ENCODE measurements at places on chromosomes 7 and 10.

DNA sequence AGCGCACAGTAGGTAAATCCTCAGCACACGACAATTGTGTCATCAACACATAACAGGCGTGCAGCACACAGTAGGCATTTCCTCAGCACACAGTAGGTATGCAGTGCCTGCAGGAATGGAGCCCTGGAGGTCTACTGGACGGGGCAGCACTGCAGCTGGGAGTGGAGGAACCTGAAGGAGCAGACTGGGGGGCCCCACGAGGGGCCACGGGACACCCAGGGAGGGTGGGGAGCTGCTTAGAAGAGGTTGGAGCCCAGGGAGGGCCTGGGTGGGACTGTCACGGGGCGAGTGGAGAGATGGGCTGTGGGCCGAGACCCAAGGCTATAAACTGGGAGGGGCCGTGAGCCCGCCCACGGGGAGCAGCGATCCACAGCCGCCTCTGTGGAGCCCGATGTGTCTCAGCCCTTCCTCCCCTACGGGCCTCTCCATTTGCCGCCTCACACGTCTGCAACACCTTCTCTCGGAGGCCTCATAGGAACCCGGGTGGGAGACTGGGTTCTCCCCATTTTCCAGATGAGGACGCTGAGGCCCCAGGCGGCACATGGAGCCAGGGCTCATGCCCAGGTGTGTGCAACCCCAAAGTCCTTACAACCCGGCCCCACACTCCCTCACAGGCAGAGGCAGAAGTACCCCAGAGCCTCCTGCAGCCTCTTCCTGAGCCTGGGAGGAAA, 101.5 kb downstream of the MICALL2 start:
- no peak for DNase-seq

DNA sequence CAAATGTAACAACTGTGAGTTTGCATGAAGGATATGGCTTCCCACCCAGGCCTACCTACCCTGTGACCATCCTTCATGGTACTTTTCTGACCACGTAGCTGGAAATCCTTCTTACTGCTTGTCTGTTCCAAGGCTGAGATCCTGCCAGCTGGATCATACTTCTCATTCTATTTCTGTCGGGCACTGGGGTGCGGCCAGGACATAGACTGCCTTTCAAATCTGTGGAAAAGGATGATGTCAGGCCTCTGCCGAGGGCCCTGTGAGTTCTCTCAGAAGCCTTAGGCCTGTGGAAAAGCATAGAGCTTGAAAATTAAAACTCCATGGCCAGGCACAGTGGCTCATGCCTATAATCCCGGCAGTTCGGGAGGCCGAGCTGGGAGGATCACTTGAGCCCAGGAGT, 10.0 kb downstream of the VWC2 start:
- DNase-seq = no peak

- DNase-seq = no peak
Observed at GRCh38 chr10:102923601-102924000, 5.5 kb downstream of the CNNM2 start.

DNA sequence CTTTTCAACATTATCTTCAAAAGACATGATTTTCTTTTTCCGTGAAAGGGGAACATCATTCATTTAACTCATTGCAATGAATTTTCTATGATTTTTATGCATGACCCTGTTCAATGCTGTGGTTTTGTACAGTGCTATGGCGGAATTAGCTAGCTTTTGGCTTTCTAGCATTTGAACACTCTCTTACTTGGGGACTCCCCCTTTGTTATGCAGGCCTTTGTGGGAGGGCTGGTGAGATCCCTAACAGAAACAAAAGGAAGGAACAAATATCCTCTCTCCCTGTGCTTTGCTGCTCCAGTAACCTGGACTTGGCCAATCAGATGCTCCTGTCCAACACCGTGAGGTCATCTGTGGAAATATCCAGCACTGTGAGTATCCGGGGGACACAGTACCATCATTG, 353.4 kb upstream of the FZD8 start:
- DNase-seq = no peak

DNA sequence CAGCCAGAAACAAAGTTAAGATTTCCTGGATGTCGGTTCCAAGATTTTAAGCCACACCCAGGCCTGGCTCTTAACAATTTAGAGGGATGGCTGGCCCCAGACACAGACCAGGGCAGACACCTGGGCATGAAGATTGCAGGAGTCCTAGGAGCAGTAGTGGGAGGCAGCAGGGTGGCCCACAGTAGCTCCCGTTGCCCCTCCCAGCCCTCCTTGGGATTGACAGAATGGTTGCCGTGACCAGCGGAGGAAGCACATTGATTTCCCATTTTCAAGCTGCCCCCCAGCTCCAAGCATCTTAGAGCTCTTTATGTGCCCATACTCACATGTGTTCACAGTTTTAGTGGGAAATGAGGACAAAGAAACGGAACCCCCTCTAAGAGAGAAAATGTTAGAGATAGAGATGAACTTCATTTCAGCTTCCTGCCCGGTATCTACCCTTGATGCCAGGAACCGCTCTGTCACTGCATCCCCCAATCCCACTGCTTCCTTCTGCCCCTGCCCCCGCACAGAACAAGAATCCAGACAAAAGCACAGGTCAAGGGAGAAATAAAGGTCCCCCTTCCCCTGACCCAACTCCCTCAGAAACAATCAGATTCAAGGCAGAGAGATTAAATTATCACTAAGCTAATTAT, 101.1 kb downstream of the PLXNA4 start:
- no peak for DNase-seq

- no peak for DNase-seq
Observed at GRCh38 chr10:109019001-109019424, 904.3 kb downstream of the XPNPEP1 start.

GRCh38 chr10:31186225-31187000, 132.6 kb upstream of the ZEB1 start:
- DNase-seq = no peak

- DNase-seq = no peak
Observed at GRCh38 chr10:127044186-127044585, 139.0 kb downstream of the DOCK1 start.

DNA sequence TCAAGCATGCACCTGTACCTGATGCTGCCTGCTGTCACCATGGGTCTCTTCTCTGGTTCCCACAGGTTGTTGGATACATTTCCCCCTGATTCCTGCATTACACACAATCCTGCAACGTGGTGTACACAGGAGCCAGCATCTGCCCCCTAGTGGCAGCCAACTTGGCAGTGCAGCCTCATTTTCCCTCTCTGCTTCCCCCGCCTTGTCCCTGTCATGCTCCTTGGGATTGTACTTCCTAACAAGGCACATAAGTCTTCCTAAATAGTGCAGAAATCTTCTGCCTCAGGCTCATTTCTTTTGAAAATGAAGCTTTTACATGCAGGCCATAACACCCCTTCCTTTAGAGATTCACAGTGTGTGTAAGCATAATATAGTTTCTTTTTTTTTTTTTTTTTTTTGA, 387.5 kb downstream of the CCSER2 start:
- DNase-seq = no peak

DNA sequence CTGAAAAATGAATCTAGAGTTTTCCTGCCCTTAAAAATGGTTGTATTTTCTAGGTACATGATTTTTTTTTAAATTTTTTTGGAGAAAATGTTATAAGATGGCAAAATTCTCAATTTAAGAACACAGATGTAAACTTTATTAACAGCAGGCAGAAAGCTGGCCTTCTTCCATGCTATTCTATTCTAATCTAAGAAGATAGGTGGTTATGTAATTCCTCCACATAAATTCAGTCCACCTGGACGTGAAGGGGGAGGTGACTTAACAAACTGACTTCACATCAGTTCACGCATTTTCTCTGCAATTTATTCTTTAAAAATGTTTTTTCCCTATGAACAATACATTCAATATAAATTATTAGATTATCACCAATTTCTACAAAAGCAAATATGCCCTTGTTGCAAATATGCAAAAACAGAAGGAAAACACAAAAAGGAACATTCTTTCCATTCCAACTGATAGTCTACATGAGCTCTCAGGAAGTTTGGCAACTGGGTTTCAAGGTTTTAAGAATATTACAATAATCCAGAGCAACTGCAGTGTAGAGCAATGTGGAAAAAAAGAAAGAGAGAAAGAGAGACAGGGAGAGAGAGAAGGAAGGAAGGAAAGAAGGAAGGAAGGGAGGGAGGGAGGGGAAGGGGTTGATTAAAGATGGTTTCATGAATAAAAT, 76.8 kb downstream of the HIBADH start:
- DNase-seq = no peak

DNA sequence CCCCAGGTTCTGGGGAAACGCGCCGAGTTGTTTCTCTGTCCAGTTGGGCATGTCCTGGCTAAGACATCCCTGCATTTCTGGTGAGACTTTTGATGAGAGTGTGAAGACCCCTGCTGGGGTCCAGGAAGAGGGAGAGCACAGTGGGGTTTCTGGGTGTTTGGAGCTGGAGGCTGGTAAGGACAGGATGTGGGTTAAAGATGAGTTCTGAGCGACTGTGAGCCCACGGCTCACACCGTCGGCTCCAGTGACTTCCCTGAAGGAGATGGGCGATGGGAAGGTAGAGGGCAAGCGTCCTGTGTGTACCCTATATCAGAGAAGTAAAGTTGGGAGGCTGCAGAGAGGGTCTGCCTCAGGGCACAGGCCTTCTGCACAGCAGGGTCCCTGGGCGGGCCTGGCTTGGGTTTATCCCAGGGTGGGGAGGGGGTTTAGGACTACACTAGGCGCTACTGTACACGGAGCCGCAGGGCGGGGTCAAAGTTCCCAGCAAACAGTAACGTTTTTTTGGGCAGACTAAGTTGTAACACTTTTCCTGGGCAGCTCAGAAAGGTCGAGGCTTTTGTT, 3.6 kb downstream of the EMX2 start:
- no peak for DNase-seq

- DNase-seq = no peak
Observed at GRCh38 chr10:74177140-74177677, 26.2 kb downstream of the ADK start.

DNA sequence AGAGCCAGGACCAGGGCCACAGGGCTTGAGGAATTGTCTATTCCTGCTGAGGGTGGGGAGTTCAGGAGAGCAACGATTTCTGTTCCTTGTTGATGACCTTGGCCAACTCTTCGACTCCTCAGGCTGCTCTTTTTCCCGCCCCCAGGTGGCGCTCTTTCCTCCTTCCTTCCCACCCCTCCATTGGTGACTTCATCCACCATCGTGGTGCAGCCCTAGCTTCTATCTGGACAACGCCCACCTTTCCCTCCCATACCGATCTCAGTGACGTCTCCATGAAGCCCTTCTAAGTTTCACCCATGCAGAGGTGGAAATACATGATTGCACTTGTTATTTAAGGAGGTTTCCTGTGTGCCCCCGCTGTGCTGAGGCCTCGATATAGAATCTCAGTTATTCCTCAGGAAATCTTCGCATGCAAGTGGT, 22.1 kb upstream of the CARD11 start:
- DNase-seq = peak; percentile 65

DNA sequence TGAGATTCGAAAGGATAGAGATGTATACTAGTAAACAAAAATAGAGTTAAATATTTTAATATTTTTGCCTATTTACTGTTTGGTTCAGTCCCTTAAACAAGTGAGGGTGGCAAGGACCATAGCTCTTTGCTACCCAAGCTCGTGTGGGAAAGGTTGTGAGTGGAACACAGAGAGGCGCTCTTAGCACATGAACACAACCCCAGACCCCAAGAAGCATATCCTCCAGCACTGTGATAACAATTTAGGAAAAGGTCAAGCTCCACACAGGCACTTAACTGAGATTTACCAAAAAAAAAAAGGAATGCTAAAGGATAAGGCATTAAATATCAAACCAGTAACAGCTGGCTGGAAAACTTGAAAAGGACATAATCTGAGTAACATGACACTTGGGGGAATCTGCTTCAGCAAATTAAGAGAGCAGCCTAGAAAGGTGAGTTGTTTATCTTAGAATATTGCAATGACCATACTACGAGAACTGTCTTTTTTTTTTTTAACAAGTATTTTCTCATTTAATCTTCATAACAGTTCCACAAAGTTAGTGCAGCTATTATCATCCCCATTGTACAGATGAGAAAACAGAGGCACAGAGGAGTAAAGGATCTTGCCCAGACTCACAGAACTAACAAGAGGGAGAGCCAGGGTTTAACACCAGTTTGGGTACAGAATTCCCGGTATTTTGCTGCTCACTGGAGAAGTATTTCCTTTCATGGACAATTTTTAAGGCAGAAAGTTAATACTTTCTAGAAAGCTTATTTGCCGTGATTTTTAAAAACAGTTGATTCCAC, 303.5 kb upstream of the AOAH start:
- no peak for DNase-seq

GRCh38 chr10:8616166-8616565, 561.7 kb downstream of the GATA3 start:
- DNase-seq = no peak

DNA sequence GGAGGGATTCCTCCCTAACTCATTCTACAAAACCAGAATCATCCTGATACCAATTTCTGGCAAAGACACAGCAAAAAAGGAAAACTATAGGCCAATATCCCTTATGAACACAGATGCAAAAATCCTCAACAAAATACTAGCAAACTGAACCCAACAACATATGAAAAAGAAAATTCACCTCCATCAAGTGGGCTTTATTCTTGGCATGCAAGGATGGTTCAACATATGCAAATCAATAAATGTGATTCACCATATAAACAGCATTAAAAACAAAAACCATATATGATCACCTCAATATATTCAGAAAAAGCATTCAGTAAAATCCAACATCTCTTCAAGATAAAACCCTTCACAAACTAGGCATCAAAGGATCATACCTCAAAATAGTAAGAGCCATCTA, 23.5 kb downstream of the SNX13 start:
- DNase-seq = no peak

- no peak for DNase-seq
Observed at GRCh38 chr7:37683246-37684120, at the start of gene GPR141. Gene GPR141, plus strand, starts transcription at chr7:37683766. Its CDS starts 56,628 bp downstream, at chr7:37740394.

DNA sequence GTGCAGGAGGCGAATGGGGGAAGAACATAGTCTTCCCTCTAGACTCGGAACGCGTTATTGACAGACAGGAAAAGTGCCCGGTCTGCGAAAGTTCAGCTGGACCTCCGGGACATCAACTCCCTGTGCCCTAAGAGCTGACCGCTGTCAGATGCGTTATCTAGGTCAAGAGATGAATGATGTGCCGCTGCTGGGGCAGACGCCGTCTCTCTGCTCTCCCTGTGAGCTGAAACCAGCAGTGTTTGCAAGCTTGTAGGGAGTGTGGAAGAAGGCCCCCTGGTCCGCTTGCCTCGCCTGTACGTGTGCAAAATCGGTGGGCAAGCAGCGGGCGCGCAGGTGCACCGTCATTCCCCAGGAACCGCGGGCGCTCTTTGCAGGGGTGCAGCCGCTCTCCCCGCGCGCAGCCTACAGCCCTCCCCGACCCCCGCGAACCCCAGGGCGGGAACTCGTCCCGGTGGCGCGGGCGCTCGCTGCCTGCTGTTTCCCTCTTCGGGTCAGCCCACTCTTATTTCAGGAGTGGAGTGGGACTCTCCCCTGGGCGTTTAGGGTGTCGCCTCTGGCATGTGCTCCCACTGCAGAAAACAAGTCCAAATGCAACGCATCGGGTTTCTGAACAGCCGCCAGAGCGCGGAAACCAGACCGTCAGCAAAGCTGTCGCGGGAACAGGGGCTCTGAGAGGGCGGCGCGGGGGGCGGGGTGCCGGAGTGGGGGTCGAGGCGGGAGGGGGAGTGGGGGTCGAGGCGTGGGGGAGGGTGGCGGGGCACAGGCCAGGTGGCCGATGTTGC, 1.8 kb upstream of the PFKFB3 start:
- DNase-seq = no peak

- DNase-seq = no peak
Observed at GRCh38 chr10:61655335-61655851, 7.3 kb upstream of the CABCOCO1 start.
